ENCODE measurements at places on chromosomes 4 and X. TPM values are rescaled to one million over a fixed set of nuclear protein-coding genes. Genes with fewer than 3 reads are reported as not detected.

The PPEF2 gene
- total RNA-seq, result not detected

The MTMR8 gene
- 3.0 TPM for total RNA-seq

The CTAG1B gene
- total RNA-seq, result not detected

The KLB gene
- 0.09 TPM for total RNA-seq

The TMEM35A gene
- total RNA-seq, result not detected

The FAAH2 gene
- total RNA-seq, result 10.3 TPM

The VCX gene
- total RNA-seq, result not detected

The WDR17 gene
- total RNA-seq, result 6.3 TPM

The ZAR1 gene
- not detected for total RNA-seq

The AREG gene
- total RNA-seq, result 230 TPM

The AMBN gene
- total RNA-seq, result not detected

The SNCA gene
- total RNA-seq, result 27.6 TPM

The CTAG2 gene
- not detected for total RNA-seq
